ENCODE measurements at places on chromosomes 6 and 20.

GRCh38 chr6:31826793-31827285 lies 699 bp upstream of the HSPA1B start:
- DNase-seq = no peak

- no peak for DNase-seq
These were observed 59.7 kb downstream of the TFAP2A start for GRCh38 chr6:10355115-10355702.

GRCh38 chr6:162056745-162057144 lies 670.8 kb downstream of the PRKN start:
- no peak for DNase-seq

- DNase-seq = no peak
These were observed 42.8 kb upstream of the LOC128125822 start for GRCh38 chr6:63529498-63529897.

- DNase-seq = no peak
These were observed 32.8 kb downstream of the TNXB start for GRCh38 chr6:32076321-32076809.

DNA sequence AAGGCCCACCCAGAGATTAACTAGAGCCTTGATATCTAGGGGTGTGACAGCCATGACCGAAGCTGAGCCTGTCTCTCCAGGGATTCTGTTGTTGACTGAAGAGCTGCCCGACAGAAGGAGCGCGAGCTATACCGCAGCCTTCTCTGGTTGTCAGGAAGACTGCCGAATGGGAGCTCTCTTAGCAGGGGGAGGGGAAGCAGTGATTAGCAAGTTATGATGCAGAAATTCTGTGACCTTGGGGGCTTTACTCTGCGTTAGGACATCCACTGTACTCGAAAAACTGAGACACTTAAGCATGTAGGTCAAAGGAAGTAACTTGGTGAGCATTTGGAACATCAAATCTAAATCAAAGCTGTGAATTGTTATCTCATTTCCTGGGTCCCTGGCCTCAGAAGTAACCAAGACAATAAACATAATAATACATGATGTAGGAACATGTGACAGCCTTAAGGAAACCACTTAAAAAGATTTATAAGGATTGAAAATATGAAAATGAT lies 84.7 kb downstream of the MAP3K4 start:
- no peak for DNase-seq

- DNase-seq = no peak
These were observed 248.4 kb upstream of the IRAK1BP1 start for GRCh38 chr6:78618970-78619369.

- DNase-seq = no peak
These were observed 565.3 kb downstream of the KIF16B start for GRCh38 chr20:16007962-16008361.

- DNase-seq = no peak
These were observed 69.2 kb upstream of the TXNDC5 start for GRCh38 chr6:7979831-7980230.

DNA sequence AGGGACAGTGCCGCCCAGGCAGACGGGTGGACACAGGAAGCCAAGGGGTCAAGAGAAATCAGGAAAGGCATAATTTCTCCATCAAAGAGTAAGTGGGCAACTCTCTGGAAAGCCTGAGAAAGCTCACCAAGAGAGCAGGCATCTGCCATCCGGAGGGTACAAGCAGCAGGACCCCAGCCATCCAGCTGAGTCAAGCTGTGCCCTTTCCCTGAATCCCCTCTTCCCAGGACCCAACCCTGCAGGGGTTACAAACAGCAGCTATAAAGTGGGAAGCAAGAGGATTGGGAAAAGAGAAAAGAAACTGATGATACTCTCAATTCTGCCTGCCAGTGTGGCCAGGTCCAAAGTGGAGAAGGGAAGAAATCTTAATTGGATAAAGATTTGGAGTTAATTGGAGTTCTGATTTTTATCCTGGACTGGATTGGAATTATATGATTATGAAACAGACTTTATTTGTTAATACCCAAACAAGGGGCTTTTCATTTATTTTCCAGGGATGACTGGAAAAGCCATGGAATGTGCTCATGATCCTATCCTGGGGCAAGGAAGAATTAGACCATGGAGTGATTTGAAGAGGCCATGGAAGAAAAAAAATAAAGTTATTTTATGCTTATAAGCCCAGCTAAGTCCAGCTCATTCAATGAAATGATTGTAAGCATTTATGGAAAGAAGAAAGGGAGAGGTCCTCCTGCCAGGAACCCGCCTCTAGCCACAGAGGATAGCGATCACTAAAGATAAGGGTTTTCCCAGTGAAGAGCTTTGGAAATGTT lies 34.9 kb downstream of the NHLRC1 start:
- DNase-seq = no peak
